Hematopoietic multipotent progenitor cell treated with erythropoietin and hydrocortisone succinate and interleukin-3 and kit ligand, for 15 days (in vitro differentiated cells): ENCODE measurements at places on chromosomes 16 and 17.
A peak's percentile ranks its signal among the peaks of the same experiment; 100 is the strongest.

DNA sequence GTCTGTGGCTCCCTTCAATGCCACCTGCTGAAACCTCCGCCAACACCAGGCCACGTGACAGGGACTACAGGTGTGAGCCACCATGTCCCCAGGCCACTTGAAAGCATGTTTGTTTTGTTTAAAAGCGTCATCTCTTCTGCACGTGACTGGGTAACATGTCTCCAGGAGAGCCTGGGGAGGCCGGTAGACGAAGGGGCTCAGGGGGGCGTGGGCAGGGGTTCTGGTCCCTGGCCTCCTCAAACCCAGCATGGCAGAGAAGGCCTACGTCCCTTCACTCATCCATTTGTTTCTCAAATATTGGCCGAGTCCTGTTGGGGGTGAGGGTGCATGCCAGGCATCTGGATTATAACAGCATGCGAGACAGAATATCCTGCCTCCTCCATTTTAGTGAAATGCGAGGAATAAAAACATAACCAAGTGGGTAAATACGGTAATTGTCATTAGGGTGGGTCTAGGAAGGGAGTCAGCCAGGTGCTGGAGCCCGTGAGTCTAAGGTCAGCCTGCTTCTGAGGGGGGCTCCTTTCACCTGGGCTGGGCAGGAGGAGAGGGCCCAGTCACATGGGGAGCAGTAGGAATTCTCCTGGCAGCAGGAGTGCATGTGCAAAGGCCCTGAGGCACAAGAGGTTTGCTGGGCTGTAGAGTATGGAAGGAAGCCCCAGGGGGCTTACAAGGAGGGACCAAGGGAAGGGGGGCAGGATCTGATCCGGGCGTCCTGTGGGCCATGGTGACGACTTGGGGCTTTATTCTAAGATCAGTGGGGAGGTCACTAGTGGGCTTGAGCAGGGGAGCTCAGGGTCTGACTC lies 26.8 kb upstream of the CIBAR2 start:
- no peak for DNase-seq

DNA sequence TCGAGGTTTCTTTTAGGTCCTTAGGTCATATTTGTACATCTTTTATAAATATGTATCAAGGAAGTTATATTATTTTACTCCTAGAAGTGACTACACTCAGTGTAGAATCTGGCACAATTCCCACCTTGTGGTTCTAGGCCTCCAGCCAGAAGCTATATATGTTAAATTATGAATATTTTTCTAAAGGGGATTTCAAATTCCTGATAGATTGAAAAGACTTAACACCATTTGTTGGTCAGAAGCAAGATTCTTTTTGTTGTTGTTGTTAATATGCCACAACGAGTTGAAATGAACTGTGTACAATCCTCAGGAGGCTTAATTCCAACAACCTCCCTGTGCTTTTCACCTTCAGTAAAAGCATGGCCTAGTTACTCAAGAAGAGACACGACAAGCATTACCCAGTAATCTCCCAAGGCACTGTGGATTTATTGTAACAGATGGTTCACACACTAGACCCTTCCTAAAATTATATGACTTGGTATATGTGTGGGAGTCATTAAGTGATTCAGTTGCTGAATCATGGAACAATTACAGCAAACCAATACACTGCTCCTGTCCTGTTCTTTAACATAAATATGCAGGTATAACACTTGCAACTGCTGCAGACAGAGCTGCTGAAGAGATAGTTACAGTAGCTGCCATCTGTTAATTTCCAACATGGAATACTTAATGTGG lies 964.4 kb upstream of the GOT2 start:
- no peak for DNase-seq

DNA sequence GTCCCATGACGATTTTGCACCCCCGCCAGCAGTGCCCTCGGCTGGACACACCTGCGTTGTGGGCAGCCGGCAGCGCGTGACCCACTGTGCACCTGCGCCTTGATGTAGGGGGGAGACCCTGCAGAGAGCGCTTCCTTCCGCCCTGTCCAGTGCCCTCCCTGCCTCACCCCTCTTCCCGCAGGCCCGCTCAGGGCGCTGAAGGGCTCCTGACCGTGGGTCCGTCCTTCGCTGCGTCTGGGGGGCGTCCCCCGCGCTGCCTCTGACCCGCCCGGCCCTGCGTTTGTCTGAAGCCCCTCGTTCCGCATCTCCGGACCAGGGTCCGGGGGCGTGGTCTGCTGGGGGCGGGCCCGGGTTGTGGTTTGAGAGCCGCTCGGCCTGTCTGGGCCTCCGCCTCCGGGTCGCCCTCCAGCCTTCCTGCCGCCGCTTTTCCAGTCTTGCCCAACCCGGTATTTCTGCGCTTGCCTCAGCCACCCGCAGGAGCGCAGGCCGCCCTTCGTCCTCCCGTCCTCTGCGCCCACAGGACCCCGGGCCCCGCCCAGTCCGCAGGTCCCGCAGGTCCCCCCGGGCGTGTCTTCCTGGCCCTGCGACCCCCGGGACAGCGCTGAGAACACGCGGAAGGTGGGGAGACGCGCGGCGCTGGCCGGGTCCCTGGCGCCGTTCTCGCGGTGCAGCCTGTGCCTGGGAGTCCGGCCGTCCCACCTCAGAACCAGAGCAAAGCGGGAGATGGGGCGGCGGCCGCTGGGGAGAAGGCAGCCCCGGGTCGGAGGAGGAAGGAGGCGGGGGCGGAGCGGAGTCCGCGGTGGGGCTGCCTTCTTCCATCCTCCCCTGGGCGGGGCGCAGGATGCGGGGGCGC lies 4.0 kb upstream of the IL17C start:
- DNase-seq, result no peak

DNA sequence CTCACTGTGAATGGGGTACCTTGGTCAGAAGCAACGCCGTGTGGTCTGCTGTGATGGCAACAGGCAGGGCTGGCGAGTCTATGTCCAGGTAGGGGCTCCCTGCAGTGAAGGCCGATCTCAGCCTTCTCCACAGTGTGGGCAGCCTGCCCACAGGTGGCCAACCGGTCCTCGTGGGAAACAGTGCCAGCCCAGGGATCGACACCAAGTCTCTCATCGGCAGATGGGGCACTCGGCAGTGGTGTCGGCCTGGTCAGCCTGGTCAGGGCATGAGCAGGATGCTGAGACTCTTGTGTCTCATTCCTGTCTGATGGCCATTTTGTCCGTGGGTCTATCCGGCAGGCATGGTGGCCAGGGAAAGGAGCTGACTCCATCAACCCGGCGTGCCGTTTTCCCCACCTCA lies 92.2 kb downstream of the TNFRSF13B start:
- DNase-seq, result no peak

DNA sequence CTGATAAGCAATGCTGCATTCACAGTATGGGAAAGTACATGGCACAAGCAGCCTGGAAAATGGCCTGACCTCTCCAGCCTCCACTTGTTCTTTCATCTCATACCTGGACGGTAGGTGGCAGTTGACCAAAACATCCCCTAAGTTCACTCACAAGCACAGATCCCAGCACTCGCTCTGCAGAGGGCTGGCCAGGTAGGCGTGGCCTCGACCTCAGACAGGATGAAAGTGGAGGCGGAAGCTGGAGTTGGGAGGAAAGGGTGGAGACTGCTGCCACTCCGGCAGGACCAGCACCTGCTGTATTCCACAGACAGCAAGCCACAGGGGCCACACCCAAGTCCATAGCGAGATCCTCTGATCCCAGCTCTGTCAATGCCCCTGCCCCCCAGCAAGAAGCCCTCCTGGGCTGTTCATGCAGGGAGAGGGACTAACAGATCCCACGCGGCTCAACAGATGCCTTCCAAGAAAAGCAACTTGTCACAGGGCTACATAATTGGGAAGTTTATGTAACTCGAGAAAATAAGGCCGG lies 31.3 kb downstream of the ZCCHC14 start:
- DNase-seq, result peak; percentile 14

- no peak for DNase-seq
These were observed 11.6 kb upstream of the CMIP start for GRCh38 chr16:81432937-81433557.

GRCh38 chr16:81804134-81804610 lies 25.1 kb downstream of the PLCG2 start:
- no peak for DNase-seq

DNA sequence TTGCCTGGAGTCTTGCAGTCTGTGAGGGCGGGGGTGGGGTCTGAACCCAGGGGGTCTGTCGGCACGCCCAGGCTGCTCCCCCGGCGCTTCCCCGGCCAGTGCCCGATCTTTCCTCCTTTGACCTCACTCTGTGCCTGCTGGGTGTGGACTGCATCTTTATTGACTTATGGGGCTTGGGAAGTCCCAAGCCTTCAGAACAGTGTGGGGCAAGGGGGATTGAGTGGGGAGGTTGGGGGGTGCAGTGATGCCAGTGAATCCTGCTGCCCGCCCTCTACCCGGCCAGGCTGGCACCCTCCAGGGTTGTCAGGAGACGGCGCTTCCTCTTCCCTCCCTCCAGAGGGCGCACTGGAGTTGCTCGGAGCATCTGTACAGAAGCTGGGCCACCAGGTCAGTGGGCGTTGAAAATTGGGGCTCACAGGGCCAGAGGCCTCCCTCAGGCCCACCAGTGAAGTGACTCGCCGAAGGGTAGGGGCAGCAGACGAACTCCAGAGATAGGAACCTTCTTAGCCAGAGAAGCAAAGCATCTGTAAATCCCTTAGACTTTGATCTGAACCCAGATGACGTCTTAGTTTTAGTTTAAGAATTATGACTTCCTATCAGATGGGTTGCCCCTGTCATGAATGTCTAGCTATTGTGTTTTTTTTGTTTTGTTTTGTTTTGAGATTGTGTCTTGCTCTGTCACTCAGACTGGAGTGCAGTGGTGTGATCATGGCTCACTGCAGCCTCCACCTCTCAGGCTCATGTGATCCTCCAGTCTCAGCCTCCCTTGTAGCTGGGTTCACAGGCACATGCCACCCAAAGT lies 184.8 kb upstream of the CIBAR2 start:
- peak; percentile 52 for DNase-seq

GRCh38 chr17:82831041-82831817 lies 8.6 kb downstream of the ZNF750 start:
- no peak for DNase-seq

GRCh38 chr16:17379121-17379571 lies 91.6 kb downstream of the XYLT1 start:
- no peak for DNase-seq

- DNase-seq, result no peak
These were observed 13.7 kb upstream of the KREMEN2 start for GRCh38 chr16:2950353-2950724.

DNA sequence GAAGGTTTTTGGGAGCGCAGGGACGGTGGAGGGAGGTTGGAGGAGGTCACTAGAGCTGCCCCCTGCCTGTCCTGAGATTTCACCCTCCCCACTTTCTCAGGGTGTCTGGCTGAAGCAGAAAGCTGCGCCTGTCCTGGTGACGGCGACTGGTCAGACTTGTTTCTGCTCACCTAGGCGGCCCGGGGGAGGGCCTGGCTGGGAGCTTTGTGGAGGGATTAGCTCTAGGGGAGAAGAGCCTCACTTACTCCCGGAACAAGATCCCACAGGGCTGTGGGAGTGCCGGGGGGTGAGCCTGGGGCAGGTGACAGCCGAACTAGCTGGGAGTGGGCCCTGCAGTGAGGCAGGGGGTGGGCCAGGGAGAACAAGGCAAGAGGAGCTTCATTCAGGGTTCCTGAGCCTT lies 11.5 kb downstream of the NHERF1 start:
- DNase-seq, result no peak

DNA sequence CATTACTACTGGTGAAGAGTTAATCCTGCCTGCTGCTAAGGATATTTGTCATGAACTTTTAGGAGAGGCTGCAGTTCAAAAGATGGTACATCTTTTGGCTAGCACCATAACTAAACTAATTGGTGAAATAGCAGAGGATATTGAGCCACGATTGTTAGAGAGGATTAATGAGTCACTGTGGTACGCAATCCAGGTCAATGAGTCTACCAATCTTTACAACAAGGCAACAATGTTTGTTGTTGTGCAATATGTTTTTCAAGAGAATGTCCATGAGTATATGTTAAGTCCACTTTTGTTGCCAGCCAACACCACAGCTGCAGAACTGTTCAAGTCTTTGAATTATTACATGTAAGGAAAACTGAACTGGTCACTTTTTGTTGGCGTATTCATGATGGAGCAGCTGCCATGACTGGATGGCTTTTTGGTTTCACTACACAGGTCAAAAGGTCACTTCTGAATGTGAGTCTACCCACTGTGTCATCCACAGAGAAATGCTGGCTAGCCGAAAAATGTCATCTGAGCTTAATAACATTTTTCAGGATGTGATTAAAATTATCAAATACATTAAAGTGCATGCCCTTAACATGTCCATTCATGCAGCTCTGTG lies 402.6 kb upstream of the KIF2B start:
- no peak for DNase-seq

- DNase-seq, result no peak
These were observed 483.1 kb upstream of the ERCC4 start for GRCh38 chr16:13436641-13437412.

GRCh38 chr16:71467810-71468209 lies 5.8 kb upstream of the ZNF23 start:
- DNase-seq, result peak; percentile 49

- no peak for DNase-seq
These were observed 56.1 kb downstream of the PCTP start for GRCh38 chr17:55806745-55807495.
